T-helper 2 cell treated with Interferon-gamma antibody and Interleukin-4, amounts not matched to agents 5 μg/mL and 100 μg/mL, for 36 hours (primary cell): ENCODE measurements at places on chromosomes 2 and 18.
A peak's percentile ranks its signal among the peaks of the same experiment; 100 is the strongest.

GRCh38 chr2:195649629-195650190, 7.3 kb upstream of the SLC39A10 start:
- no peaks in the 10 kb centered on the region for H3K36me3 ChIP-seq
- peaks cover 19% of the 10 kb centered on the region for H3K4me1 ChIP-seq
- no peak for DNase-seq
- no peak overlapping the region for H3K4me3 ChIP-seq

- no peaks in the 10 kb centered on the region for H3K4me1 ChIP-seq
- H3K4me3 ChIP-seq: no peak overlapping the region
- H3K27ac ChIP-seq: no peak overlapping the region
- no peaks in the 10 kb centered on the region for H3K36me3 ChIP-seq
Measured at GRCh38 chr18:23172591-23173380, 37.5 kb downstream of the CABLES1 start.

- H3K36me3 ChIP-seq: peaks cover 25% of the 10 kb centered on the region
- H3K4me1 ChIP-seq: peaks cover 51% of the 10 kb centered on the region
- H3K27me3 ChIP-seq: peaks cover 22% of the 10 kb centered on the region
- H3K27ac ChIP-seq: peak overlapping the region; percentile 80
- DNase-seq: peak; percentile 48
Measured at GRCh38 chr2:12293874-12294273, 422.9 kb upstream of the TRIB2 start.

GRCh38 chr18:64090876-64091275, 58.0 kb downstream of the LINC00305 start:
- DNase-seq: no peak
- H3K27ac ChIP-seq: no peak overlapping the region
- no peak overlapping the region for H3K4me3 ChIP-seq
- no peaks in the 10 kb centered on the region for H3K27me3 ChIP-seq

GRCh38 chr2:209790066-209790728, 18.6 kb downstream of the UNC80 start:
- peaks cover 8% of the 10 kb centered on the region for H3K4me1 ChIP-seq
- H3K27ac ChIP-seq: no peak overlapping the region
- no peaks in the 10 kb centered on the region for H3K36me3 ChIP-seq
- no peaks in the 10 kb centered on the region for H3K27me3 ChIP-seq
- peak overlapping the region; percentile 45 for H3K4me3 ChIP-seq

GRCh38 chr2:29598978-29599377, 322.4 kb downstream of the ALK start:
- H3K4me1 ChIP-seq: no peaks in the 10 kb centered on the region
- no peaks in the 10 kb centered on the region for H3K36me3 ChIP-seq
- no peak for DNase-seq
- peaks cover 3% of the 10 kb centered on the region for H3K27me3 ChIP-seq

- peaks cover 16% of the 10 kb centered on the region for H3K27me3 ChIP-seq
- no peak overlapping the region for H3K27ac ChIP-seq
- no peaks in the 10 kb centered on the region for H3K4me1 ChIP-seq
- no peaks in the 10 kb centered on the region for H3K36me3 ChIP-seq
- H3K4me3 ChIP-seq: no peak overlapping the region
- DNase-seq: no peak
Measured at GRCh38 chr18:10477121-10477862, 22.9 kb downstream of the APCDD1 start.

- H3K36me3 ChIP-seq: peaks cover 13% of the 10 kb centered on the region
- H3K4me1 ChIP-seq: peaks cover 44% of the 10 kb centered on the region
- no peak overlapping the region for H3K27ac ChIP-seq
- no peaks in the 10 kb centered on the region for H3K27me3 ChIP-seq
- no peak for DNase-seq
Measured at GRCh38 chr2:44188696-44189095, 20.0 kb downstream of the PPM1B start.

DNA sequence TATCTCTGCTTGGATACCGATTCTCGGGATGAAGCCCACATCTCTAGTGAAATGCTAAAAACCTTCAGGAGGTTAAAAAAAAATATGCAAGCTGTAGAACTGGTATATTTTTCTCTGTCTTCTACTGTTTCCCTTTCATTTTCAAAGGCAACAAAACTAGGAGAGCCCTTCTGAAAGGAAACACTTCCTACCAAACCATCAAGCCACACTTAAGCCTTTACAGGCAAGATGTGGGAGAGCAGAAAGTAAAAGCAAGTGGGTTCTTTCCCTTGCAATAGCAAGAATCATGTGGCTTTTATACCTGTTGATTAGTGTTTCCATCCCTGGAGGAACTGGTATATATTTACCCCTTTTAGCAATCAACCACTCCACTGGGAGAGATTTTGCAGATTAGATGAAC, 147.9 kb upstream of the ACAA2 start:
- H3K27ac ChIP-seq: peak overlapping the region; percentile 13
- no peaks in the 10 kb centered on the region for H3K36me3 ChIP-seq
- no peak overlapping the region for H3K4me3 ChIP-seq
- DNase-seq: no peak
- peaks cover 20% of the 10 kb centered on the region for H3K4me1 ChIP-seq

DNA sequence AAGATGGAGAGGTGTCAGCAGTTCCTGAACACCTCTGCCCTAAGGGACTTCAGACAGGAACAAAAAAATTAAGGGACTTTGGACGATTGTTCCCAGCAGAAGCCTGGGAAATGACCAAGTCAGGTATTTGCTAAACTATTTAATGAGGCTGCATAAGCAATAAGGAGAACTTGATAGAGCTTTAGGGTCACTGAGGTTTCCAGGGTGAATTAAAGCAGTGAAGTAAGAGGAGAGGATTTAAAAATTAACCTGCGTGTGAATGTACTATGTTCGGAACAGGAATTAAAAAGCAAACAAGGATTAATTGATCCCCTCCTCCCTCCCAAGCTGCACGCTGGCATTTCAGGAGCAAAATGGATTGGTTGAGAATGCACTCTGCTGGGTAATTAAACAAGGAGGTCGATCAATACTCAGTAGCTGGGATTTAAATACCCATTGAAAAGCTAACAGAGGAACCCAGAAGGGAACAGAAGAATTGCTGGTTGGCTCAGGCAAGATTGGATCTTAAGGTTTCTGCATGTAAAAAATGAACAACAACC, 157.2 kb downstream of the RNF152 start:
- H3K36me3 ChIP-seq: no peaks in the 10 kb centered on the region
- no peak overlapping the region for H3K4me3 ChIP-seq
- DNase-seq: no peak
- H3K4me1 ChIP-seq: no peaks in the 10 kb centered on the region

DNA sequence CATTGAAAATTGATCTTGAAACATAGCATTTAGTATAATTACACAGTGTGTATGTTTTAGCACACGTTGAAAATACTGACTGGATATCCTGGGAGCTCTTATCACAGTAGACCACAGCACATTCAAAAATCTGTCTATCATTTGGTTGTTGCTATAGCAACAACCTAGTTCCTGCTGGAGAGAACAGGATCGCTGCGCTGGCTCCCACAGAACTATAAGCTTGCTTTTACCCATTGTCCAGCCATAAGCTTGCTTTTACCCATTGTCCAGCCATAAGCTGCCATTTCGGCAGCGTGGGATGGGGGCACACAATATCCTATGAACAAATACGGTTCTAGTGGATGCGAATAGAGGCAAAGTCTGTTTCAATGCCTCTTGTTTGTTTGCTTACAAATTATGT, 70.4 kb upstream of the ST6GAL2 start:
- no peak for DNase-seq
- no peak overlapping the region for H3K27ac ChIP-seq
- H3K4me1 ChIP-seq: no peaks in the 10 kb centered on the region
- H3K36me3 ChIP-seq: no peaks in the 10 kb centered on the region

DNA sequence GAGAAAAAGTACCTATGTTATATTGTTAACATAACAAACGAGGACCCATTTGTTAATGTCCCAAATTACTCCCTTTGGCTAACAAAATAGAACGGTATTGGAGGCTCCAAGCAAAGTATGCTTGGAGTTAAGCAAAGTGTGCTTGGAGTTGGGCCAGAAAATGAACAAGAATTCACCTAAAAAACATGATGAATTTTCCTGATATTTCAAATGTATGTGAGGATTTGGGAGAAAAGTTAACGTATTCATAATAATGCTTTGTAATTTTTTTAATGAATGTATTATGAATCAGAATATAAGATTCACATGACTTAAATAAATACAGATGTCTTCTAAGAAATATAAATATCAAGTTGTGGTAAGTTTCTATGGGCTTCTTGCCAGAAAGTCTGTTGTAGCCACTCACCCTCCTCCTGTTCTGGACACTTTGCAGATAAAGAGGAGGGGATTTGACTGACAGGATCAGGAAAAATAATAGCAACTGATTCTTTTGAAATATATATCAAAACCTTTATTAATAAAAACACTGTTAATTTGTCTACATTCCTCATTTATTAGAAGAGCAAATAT, 423.7 kb upstream of the MMADHC start:
- DNase-seq: no peak
- no peak overlapping the region for H3K27ac ChIP-seq
- no peaks in the 10 kb centered on the region for H3K4me1 ChIP-seq
- H3K4me3 ChIP-seq: no peak overlapping the region
- H3K27me3 ChIP-seq: no peaks in the 10 kb centered on the region
- H3K36me3 ChIP-seq: no peaks in the 10 kb centered on the region

DNA sequence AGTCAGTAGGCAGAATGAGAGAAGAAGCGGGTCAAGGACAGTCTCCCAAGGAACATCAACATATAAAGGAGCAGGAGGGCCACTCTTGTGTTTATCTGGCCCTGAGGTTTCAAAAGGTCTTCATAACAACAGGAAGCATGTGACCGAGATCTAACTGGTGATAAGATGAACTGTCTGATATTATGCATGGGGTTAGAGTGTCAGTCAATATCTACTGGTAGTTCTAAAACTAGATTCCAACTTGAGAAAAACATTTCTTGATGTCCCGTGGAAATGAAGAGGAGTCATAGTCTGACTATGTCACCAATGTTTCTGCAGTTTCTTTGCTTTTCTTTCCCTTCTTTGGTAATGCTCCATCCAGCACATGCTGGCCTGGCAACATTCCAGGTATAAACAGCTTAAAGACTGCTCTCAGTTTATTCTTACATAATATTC, 77.5 kb upstream of the ITPRID2 start:
- no peaks in the 10 kb centered on the region for H3K36me3 ChIP-seq
- no peak for DNase-seq
- H3K27ac ChIP-seq: no peak overlapping the region

DNA sequence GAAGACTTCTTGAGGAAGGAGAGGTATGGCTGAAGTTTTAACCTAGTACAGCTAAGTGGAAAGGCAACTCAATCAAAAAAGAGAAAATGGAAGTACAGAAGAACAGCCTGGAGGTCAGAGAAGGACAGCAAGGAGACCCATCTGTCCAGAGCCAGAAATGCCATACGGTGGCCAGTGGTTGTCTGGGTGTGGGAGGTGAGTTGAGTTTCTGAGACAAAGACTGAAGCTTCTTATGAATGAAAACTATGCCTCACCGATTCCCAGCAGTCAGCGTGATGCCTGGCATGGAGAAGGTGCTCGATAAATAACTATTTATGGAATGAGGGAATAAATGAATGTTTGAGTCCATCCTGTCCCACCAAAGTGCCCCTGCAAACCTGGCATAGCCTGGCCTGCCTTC, 98.8 kb downstream of the MRO start:
- no peak overlapping the region for H3K4me3 ChIP-seq
- H3K4me1 ChIP-seq: no peaks in the 10 kb centered on the region
- H3K27me3 ChIP-seq: no peaks in the 10 kb centered on the region

- no peak within 1 kb of the TSS for H3K27ac ChIP-seq
- peaks cover 11% of the 10 kb centered on the region for H3K27me3 ChIP-seq
- no peak for DNase-seq
Measured at GRCh38 chr2:190062601-190063000, at the start of gene MSTN. MSTN (minus strand) TSS chr2:190062729; CDS start chr2:190062596, 133 bp downstream.

- H3K27me3 ChIP-seq: peaks cover 2% of the 10 kb centered on the region
- H3K4me1 ChIP-seq: peaks cover 18% of the 10 kb centered on the region
- H3K27ac ChIP-seq: peak overlapping the region; percentile 42
- peak; percentile 49 for DNase-seq
- H3K36me3 ChIP-seq: no peaks in the 10 kb centered on the region
- H3K4me3 ChIP-seq: peak overlapping the region; percentile 11
Measured at GRCh38 chr2:112916145-112916571, 5.2 kb downstream of the IL37 start.

GRCh38 chr2:95158891-95159619, 593 bp downstream of the ZNF514 start:
- peak overlapping the region; percentile 79 for H3K4me3 ChIP-seq
- no peak for DNase-seq
- H3K4me1 ChIP-seq: peaks cover 8% of the 10 kb centered on the region
- H3K36me3 ChIP-seq: peaks cover 21% of the 10 kb centered on the region

- H3K4me3 ChIP-seq: no peak overlapping the region
- H3K4me1 ChIP-seq: no peaks in the 10 kb centered on the region
- no peaks in the 10 kb centered on the region for H3K36me3 ChIP-seq
- no peak for DNase-seq
- peaks cover 14% of the 10 kb centered on the region for H3K27me3 ChIP-seq
- no peak overlapping the region for H3K27ac ChIP-seq
Measured at GRCh38 chr2:69118609-69119008, 105.6 kb downstream of the ANTXR1 start.

DNA sequence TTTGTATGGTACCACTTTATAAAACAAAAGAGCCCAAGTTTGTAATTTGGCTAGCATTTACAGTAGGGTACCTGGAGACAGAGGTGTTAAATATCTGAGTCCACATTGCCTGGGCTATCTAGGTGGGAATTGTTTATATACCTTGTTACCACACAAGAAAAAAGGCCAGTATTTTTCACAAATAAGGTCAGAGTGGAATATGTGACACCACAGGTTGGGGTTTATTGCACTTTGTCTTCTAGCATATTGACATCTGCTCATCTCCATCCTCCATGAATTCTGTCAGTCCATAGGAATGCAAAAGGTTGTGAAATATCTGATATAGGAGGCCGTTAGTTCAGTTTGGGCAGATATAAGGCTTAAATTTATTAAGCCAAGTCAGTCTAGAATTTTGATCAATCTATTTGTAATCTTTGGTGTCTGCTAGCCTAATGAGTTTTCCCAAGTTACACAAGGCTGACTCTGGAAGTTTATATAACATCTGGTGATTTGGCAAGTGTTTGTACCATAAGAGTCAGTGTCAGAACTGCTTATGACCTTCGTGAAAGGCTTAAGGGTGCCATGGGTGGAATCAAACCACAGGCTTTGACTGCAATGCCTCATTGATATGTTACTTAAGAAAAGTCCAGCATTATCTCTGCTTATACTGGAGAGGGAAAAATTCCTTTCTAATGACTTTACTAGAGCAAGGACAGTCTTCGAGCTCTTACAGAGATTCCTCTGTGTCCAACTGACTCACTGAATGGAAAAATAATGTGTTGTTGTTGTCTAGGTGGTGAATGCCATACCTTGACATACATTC, 11.3 kb upstream of the DPP4 start:
- peaks cover 5% of the 10 kb centered on the region for H3K27me3 ChIP-seq
- no peak overlapping the region for H3K4me3 ChIP-seq
- H3K36me3 ChIP-seq: no peaks in the 10 kb centered on the region
- DNase-seq: no peak
- peaks cover 3% of the 10 kb centered on the region for H3K4me1 ChIP-seq
- no peak overlapping the region for H3K27ac ChIP-seq

GRCh38 chr2:142724186-142724585, 153.3 kb upstream of the KYNU start:
- no peaks in the 10 kb centered on the region for H3K36me3 ChIP-seq
- H3K4me1 ChIP-seq: no peaks in the 10 kb centered on the region
- H3K27ac ChIP-seq: no peak overlapping the region
- no peak for DNase-seq
